ENCODE measurements at places on chromosomes 7 and 10. TPM values are rescaled to one million over a fixed set of nuclear protein-coding genes. Genes with fewer than 3 reads are reported as not detected.

DNA sequence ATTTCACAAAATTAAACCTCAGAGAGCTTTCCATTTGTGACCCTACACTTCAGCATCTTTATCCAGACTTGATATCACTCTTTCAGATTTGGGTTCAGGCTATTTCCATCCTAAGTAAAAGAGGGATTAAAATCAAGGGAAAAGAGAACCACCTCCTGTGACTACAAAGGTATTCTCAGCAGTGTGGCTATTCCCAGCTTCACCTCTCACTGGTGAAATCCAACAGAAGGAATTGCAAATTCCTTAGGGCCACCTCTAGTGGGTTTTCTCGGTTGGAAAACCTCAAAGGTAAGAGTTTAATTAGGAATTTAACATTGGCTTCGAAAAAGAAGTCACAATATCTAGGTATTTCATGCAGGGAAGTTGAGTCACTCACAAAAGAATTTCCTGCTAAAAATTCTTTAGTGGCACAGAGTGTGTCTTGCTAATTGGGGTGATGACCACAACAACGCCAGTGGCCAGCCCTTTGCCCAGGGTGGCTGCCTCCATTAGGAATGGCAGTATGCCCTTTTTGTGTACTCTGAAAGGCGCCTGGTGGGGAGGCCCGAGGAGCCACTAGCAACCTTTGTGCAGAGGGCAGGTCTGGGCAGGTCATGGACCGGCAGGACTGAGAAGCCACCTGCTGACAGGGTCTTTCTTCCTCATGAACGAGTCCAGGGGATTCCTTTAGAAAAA lies 52.2 kb downstream of the SEM1 start:
- H3K27ac ChIP-seq, result no peak overlapping the region
- no peaks in the 10 kb centered on the region for H3K27me3 ChIP-seq
- H3K4me1 ChIP-seq, result no peaks in the 10 kb centered on the region
- H3K36me3 ChIP-seq, result no peaks in the 10 kb centered on the region
- no peak overlapping the region for H3K4me3 ChIP-seq

DNA sequence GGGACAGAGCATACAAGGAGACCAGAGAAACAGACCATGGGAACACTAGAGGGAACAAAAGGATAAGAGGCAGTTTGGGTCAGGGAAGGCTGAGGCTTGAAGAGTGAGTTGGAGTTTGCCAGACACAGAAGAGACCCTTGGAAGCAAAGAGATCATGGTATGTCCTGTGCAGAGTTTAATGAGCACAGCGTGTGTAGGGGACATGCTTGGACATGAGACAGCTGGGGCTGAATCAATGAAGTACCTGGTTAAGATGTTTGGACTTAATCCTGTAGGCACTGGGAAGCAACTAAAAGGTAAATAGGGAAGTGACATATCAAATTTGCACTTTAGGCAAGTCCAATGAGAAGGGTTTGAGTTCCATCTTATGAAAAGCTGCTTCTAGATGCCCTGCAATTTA lies 79.6 kb downstream of the KIAA1217 start:
- DNase-seq, result no peak
- H3K4me3 ChIP-seq, result no peak overlapping the region
- H3K36me3 ChIP-seq, result no peaks in the 10 kb centered on the region
- H3K27me3 ChIP-seq, result no peaks in the 10 kb centered on the region
- H3K4me1 ChIP-seq, result no peaks in the 10 kb centered on the region

DNA sequence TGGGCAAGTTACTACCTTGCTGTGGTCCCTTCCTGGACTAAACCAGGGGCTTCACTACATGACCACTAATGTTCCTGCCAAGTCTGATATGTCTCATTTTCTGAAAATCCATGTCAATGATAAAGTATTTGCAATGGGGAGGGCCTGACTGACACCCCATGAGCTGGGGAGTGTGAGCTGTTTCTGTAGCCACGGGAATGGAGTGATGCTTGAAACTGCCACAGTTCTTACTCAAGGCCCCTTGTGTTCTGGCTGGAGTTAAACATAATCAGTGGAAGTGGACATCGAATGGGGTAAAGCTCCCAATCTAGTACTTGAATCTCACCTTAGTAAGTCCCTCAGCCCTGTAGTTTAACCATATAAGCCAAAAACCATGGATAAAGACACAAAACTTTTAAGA lies 61.9 kb upstream of the PDLIM1 start:
- no peak overlapping the region for H3K4me3 ChIP-seq
- H3K27me3 ChIP-seq, result no peaks in the 10 kb centered on the region
- no peak overlapping the region for H3K27ac ChIP-seq
- no peak for DNase-seq
- H3K4me1 ChIP-seq, result no peaks in the 10 kb centered on the region

DNA sequence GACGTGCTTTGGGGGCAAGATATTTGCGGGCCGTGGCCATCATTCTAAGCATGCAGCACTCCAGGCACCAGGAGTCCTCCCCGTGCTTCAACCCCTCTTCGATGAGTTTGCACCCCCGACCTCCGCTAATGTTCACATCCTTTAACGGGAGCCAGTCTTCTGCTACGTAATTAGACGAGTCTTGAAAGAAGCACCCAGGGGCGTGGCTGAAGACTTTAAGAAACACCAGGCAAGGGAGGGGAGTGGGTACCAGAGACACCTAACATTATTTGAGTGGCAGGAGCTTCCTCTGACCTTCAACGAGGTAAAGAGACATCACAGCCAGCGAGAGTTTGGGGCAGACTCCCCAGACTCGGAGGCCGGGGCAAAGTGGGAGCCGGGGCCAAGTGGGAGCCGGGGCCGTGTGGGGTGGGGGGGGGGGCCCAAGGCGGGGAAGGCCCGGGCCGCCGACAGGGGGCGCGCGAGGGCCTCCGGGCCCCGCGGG lies 31.1 kb upstream of the TOMM7 start:
- H3K36me3 ChIP-seq, result peaks cover 19% of the 10 kb centered on the region
- H3K4me3 ChIP-seq, result peak overlapping the region; percentile 93
- peak; percentile 77 for DNase-seq
- H3K4me1 ChIP-seq, result peaks cover 31% of the 10 kb centered on the region

DNA sequence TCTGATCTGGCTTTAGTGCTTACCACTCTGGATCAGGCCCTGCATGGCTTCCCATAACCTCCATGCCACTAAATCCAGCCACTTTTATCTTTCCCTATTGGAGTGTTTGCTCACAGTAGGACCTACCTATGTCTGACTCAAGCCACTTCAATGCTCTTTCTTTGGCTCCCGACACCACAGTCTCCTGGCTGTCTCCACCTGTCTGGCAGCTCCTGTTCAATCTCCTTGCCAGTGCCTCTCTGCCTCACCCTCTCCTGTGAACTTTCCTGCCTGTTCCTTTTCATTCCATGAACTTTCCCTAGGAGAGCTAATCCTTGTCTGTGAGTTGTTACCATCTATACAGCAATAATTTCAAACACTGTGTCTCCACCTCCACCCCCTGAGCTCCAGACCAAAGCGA lies 82.6 kb upstream of the UCN3 start:
- H3K36me3 ChIP-seq, result peaks cover 2% of the 10 kb centered on the region
- H3K27ac ChIP-seq, result no peak overlapping the region
- peaks cover 26% of the 10 kb centered on the region for H3K4me1 ChIP-seq
- no peak overlapping the region for H3K4me3 ChIP-seq
- peaks cover 27% of the 10 kb centered on the region for H3K27me3 ChIP-seq

The PRR15 gene
- not detected for total RNA-seq

The FAM131B gene
- total RNA-seq, result 2.6 TPM

The FEZF1 gene
- total RNA-seq, result not detected

The PNLIPRP3 gene
- total RNA-seq, result not detected

The PLCE1 gene
- total RNA-seq, result 0.06 TPM

The ASB10 gene
- not detected for total RNA-seq
